ENCODE measurements at places on chromosomes 4 and X.

DNA sequence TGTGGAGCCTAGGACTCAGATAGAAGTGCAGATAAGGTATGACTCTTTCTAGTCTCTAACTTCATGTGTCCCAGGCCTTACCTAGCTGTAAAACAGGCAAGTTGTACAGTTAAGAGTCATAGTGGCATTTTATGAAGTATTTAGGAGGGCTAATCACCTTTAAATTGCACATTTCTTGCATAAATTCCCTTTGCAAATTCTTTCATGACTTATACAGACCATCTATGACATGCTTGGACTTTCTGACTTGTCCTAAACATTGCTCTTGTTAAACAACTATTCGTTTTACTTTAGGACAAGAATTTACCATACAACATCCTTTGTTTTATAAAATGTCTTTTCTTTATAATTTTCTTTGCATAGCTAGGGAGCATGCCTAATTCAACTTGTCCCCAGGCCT is 7.8 kb upstream of the RRAGB start:
- no peak for DNase-seq

GRCh38 chr4:88276952-88277710 is 7.2 kb downstream of the PPM1K start:
- no peak for DNase-seq

- DNase-seq: no peak
Observed at GRCh38 chr4:122710434-122711308, 21.8 kb upstream of the BBS12 start.

GRCh38 chr4:106809076-106809475 is 227.0 kb downstream of the DKK2 start:
- DNase-seq: no peak

DNA sequence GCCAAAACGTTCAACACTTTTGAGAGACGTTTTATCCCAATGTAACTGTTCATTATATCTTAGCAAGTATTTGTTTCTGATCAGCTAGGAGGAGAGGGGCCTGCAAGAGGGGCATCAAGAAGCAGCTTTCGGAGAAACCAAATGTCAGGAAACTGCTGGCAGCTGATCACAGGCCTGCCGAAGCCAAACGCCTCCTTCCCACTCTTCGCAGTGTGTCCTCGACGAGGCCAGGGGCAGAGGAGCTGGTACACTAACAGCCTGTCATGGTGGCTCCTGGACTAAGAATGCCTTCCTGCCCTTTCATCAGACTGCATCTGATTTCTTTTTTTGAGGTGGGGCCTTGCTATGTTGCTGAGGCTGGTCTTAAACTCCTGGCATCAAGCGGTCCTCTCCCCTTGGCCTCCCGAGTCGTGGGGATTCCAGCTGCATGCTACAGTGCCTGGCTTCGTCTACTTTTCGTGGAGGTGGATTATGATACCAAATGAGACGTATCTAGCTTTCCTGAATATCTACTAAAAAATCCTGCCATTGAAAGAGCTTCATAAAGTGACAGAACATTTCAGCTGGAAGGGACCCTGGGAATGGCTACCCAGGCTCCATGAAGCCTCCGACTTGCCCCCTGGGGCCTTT is 134.8 kb downstream of the AFAP1 start:
- DNase-seq: no peak

DNA sequence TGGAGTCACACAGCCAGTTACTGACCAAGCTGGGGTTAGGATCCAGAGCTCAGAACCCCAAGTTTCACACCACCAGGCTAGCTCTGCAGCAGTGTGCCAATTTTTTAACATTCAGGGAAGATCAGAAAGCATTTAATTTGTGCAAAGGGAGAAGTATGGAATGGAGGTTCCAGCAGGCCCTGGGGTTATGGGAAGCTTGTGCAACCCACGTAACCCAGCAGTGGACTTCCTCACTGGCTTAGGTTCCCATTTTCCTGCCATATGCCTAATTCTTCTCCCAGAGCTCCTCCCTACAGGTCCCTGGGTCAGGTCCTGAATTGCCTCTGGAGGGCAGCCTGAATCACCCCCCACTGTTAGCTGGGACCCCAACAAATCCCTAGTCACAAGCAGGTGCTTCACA is 14.0 kb downstream of the APLN start:
- no peak for DNase-seq

- no peak for DNase-seq
Observed at GRCh38 chr4:151347490-151348235, 22.3 kb upstream of the SH3D19 start.

DNA sequence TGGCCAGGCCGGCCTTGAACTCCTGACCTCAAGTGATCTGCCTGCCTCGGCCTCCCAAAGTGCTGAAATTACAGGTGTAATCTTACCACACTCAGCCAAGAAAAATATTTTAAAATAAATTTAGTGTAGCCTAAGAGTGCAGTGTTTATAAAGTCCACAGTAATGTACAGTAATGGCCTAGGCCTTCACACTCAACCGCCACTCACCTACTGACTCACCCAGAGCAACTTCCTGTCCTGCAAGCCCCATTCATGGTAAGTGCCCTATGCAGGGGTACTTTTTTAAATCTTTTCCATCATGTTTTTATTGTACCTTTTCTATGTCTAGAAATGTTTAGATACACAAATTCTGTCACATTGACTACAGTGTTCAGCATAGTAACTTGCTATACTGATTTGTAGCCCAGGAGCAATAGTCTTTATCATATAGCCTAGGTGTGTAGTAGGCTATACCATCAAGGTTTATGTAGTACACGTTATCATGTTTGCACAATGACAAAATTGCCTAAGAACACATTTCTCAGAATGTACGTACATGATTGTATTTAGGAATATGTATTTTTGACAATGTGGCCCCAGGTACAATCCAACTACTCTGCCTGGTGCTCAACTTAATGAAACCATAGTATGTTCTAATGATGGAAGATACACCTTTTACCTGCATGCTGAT is 455.2 kb downstream of the PCDH7 start:
- no peak for DNase-seq

- DNase-seq: no peak
Observed at GRCh38 chrX:24494647-24495075, 29.6 kb downstream of the PDK3 start.

DNA sequence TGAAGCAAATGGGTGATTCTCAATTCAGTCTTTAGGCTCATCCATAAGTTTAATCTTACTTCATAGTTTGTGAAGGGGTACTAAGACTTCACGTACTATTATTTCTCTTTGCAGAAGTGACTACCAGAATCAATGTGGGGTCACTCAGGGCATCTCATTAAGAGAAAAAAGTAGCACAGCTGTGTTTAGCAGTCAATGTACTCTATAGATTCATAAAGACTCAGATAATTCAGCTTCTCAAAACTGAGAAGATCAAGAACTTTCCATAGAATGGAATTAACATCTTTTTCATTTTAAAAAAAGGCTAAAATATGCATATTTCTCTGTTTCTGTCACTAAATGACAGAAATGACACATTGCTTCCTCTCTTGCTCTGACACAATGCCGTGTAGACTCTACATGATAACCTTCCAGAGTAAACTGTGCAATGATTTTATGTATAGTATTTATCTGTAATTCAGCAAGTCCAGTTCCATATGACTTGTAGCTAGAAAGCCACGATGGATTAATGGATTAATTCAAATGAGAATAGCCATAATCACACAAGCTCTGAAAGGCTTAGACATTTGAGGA is 20.3 kb upstream of the LSM6 start:
- no peak for DNase-seq

All from DMS79 (cell line).